ENCODE measurements at places on chromosomes 16 and 17. TPM values are rescaled to one million over a fixed set of nuclear protein-coding genes. Genes with fewer than 3 reads are reported as not detected.

DNA sequence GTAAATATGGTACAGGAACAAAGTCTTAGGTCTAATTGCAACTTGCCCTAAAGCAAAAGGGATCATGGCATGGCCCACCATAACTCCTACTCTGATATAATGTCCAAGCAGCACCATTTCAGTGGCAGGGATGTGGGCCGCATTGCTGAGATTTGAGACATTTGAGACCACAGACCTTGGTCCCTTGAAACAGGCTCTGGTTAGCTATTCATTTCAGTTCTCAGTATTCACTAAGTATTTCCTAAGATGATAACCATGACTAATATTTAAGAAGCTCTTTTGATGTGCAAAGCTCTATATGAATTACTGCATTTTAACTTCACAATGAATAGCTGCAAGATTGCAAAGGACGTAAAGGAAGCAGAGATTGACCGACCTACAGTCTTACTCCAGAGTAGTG is 471.0 kb downstream of the SHISA9 start:
- no peaks in the 10 kb centered on the region for H3K27me3 ChIP-seq
- H3K4me3 ChIP-seq = no peak overlapping the region
- DNase-seq = no peak

GRCh38 chr16:11178424-11178823 is 77.6 kb downstream of the SOCS1 start:
- no peak for DNase-seq
- H3K27ac ChIP-seq = no peak overlapping the region

Gene KRTAP4-3
- total RNA-seq = not detected

DNA sequence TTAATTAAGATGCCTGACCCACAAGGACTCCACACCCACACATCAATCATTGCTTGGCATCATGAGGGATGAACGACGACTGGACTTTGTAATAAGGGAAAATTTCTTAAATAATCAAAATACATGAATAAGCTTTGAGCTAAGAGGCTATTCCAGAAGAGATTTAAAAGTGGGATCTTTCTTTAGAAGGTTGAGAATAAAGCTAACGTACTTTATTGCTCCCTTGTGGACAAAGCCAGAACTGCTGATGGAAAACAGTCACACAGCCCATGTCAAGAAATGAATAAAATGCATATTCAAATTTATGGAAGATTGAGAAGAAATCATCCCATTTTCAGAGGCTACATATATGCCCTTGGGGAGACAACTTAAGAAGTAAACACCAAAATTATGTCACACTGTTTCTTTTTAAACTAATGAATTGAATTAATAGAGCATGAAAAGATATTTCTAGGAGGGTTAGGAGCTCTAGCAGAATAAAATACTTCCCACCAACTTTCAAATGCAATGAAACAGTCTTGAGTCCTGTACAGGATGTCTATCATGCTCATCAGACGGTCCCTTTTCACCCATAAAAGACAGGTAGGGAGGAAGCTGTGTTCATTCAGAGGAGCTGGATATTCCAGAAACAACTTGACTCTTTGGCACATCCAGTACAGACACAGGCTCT is 60.2 kb upstream of the PHOSPHO1 start:
- no peaks in the 10 kb centered on the region for H3K27me3 ChIP-seq
- no peak overlapping the region for H3K27ac ChIP-seq
- H3K36me3 ChIP-seq = peaks cover 14% of the 10 kb centered on the region
- H3K4me1 ChIP-seq = 0 out of 2 replicates have a peak, but pooled peaks cover 2% of the 10 kb centered on the region

Gene DNAH9
- not detected for total RNA-seq

DNA sequence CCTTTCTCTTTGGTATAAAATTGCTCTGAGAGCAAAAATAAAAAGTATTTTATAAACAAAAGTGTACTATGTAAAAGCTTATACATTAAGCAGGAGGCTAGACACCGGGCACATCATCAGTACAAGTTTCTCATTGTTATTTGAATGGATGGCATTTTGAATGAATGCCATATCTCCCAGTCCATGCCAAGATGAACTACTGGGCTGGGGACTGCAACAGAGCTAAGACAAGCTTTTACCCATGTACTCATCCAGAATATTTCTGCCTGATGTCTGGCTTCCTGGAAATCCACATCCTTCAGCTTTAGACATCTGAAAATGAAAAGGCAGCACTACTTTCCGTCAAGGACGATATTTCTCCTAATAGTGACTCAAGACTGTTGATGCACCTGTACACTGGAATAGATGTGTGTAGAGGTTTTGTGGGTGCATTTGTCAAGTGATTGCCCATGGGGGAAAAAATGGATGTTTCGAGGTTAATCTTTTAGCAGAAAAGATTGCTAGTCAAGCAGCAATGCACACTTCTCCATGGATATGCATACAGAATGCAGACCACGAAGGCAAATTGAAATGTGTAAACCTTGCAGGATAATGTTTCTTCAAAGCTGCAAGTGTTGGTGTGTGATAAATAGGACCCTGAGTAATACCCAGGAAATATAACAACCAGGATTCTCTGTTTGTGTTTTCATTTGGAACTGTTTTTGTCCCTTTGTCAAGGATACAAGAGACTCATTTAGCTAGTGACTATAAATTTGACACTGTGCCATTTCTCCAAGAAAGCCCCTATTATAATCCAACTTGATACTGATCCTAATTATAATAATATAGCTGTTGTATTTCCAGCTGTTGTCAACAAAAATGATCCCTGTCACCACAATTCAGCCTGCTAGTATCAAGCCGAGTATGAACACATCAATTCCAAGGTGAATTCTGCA is 173.8 kb downstream of the CDH8 start:
- no peaks in the 10 kb centered on the region for H3K27me3 ChIP-seq
- no peak overlapping the region for H3K27ac ChIP-seq

Gene G6PC3
- 43.6 TPM for total RNA-seq

DNA sequence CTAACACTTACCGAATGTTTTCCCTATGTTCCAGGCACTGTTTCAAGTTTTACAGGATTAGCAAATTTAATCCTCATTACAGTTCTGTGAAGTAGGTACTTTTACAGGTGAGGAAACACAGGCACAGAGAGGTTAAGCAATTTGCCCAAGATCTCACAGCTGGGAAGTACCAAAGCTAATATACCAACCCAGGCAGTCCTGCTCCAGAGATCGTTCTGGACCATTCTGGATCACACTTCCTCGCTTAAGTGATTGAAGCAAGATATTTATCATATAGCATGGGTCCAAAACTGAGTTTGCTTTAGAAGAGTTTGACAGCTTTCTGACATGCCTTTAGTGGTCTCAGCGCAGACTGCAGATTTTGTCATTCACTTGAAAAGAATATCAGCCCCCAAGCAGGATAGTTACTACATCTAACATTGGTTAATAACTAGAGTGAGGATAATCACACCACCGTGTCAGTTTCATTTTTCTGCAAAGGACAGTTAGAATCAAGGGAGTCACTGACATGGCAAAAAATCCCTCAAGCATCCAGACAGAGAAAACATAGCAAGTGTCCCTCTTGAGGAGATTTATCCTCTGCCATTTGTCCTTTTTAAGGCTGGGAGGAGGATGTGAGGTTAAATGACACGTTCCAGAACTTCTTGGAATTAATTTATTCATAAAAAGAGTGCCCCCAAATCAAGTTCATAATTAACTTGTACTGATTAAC is 5.1 kb downstream of the HS3ST3B1 start:
- H3K4me1 ChIP-seq = peaks cover 10% of the 10 kb centered on the region
- H3K27ac ChIP-seq = no peak overlapping the region
- DNase-seq = no peak
- H3K27me3 ChIP-seq = no peaks in the 10 kb centered on the region
- H3K4me3 ChIP-seq = no peak overlapping the region

GRCh38 chr17:49908782-49909714 is 59.9 kb upstream of the DLX4 start:
- no peaks in the 10 kb centered on the region for H3K4me1 ChIP-seq
- no peak overlapping the region for H3K27ac ChIP-seq
- H3K27me3 ChIP-seq = no peaks in the 10 kb centered on the region
- no peaks in the 10 kb centered on the region for H3K36me3 ChIP-seq
- DNase-seq = no peak
- H3K4me3 ChIP-seq = no peak overlapping the region

- no peak for DNase-seq
- H3K27ac ChIP-seq = no peak overlapping the region
- H3K4me1 ChIP-seq = no peaks in the 10 kb centered on the region
- H3K4me3 ChIP-seq = no peak overlapping the region
Measured at GRCh38 chr16:73234496-73234895, 186.6 kb upstream of the ZFHX3 start.

Gene KCNAB3
- 10.0 TPM for total RNA-seq

GRCh38 chr16:66746682-66747081 is 4.7 kb downstream of the DYNC1LI2 start:
- peaks cover 18% of the 10 kb centered on the region for H3K4me1 ChIP-seq
- H3K27ac ChIP-seq = no peak overlapping the region
- H3K4me3 ChIP-seq = no peak overlapping the region
- no peak for DNase-seq
- H3K27me3 ChIP-seq = no peaks in the 10 kb centered on the region

Gene PHKB
- total RNA-seq = 87.4 TPM

DNA sequence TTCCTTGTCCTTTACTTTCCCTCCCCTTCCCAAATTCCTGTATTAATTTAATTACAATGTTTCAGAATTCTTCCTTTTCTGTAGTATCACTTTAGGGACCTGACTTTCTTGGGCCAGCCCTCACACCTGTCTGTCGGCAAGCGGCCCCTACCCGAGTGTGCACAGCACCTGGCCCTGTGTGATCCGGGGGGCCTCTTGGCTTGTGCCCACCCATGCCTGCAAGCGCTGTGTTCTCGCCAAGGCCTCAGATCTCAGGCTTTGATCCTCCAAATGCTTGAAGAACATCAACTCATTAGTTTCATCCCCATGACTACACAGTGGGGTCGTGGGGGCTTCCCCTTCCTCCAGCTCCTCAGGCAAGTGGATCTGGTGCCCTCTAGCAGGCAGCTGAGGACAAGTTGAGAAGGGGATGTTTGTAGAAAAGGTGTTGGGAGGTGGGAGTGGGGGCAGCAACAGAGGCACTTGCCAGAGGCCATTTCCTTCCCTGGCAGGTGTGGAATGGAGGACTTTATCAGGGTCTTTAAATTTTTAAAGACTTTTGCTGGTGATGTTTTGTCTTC is 15.7 kb upstream of the CDH3 start:
- H3K27me3 ChIP-seq = no peaks in the 10 kb centered on the region
- H3K27ac ChIP-seq = no peak overlapping the region
- no peaks in the 10 kb centered on the region for H3K36me3 ChIP-seq
- DNase-seq = no peak

Gene C16orf92
- total RNA-seq = not detected

Gene PPM1E
- total RNA-seq = 0.56 TPM

Gene EVI2A
- not detected for total RNA-seq

Gene KRT36
- not detected for total RNA-seq

DNA sequence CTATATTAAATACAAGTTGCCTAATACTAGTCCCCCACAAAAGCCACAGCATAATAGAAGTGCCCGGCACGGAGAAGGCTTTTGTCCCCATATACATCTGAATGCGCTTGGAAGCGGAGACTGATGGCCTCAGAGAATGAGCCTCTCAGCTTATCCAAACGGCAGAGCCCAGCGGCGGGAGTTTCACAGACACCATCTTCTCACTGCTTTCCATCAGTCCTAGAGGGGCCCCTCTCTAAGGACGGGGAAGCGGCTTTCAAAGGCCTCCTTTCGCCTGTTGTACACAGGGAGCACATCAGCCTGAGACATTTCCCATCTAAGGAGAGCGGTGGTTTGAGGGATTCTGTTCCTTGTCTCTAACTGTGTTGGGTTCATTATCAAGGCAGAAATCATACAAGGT is 16.9 kb downstream of the NXN start:
- no peak overlapping the region for H3K27ac ChIP-seq
- H3K27me3 ChIP-seq = no peaks in the 10 kb centered on the region
- no peak for DNase-seq
- no peaks in the 10 kb centered on the region for H3K4me1 ChIP-seq
- H3K36me3 ChIP-seq = no peaks in the 10 kb centered on the region

GRCh38 chr16:71432906-71433305 is 8.9 kb downstream of the TLE7 start:
- H3K4me3 ChIP-seq = no peak overlapping the region
- H3K27ac ChIP-seq = no peak overlapping the region
- no peaks in the 10 kb centered on the region for H3K4me1 ChIP-seq
- H3K36me3 ChIP-seq = no peaks in the 10 kb centered on the region
- H3K27me3 ChIP-seq = no peaks in the 10 kb centered on the region

Gene MYH13
- total RNA-seq = not detected

Gene PRKCB
- 21.7 TPM for total RNA-seq

- no peaks in the 10 kb centered on the region for H3K4me1 ChIP-seq
- no peaks in the 10 kb centered on the region for H3K36me3 ChIP-seq
- DNase-seq = no peak
- H3K27me3 ChIP-seq = no peaks in the 10 kb centered on the region
- no peak overlapping the region for H3K27ac ChIP-seq
Measured at GRCh38 chr17:43852571-43852970, 5.6 kb downstream of the CD300LG start.

Gene PRR35
- not detected for total RNA-seq

- no peak overlapping the region for H3K27ac ChIP-seq
- H3K27me3 ChIP-seq = no peaks in the 10 kb centered on the region
- no peak overlapping the region for H3K4me3 ChIP-seq
- DNase-seq = no peak
- H3K36me3 ChIP-seq = no peaks in the 10 kb centered on the region
Measured at GRCh38 chr17:7830616-7831015, 3.4 kb upstream of the KDM6B start.

- H3K4me3 ChIP-seq = no peak overlapping the region
- H3K27ac ChIP-seq = no peak overlapping the region
- H3K27me3 ChIP-seq = no peaks in the 10 kb centered on the region
- no peak for DNase-seq
Measured at GRCh38 chr16:85436636-85437165, 176.4 kb upstream of the GSE1 start.

Gene ALOX12B
- 0.22 TPM for total RNA-seq

Gene CRYM
- total RNA-seq = 6.8 TPM

- H3K27me3 ChIP-seq = no peaks in the 10 kb centered on the region
- H3K36me3 ChIP-seq = no peaks in the 10 kb centered on the region
- DNase-seq = no peak
- H3K27ac ChIP-seq = no peak overlapping the region
- H3K4me3 ChIP-seq = no peak overlapping the region
Measured at GRCh38 chr16:17358846-17359245, 111.9 kb downstream of the XYLT1 start.

Gene BTBD17
- total RNA-seq = not detected

DNA sequence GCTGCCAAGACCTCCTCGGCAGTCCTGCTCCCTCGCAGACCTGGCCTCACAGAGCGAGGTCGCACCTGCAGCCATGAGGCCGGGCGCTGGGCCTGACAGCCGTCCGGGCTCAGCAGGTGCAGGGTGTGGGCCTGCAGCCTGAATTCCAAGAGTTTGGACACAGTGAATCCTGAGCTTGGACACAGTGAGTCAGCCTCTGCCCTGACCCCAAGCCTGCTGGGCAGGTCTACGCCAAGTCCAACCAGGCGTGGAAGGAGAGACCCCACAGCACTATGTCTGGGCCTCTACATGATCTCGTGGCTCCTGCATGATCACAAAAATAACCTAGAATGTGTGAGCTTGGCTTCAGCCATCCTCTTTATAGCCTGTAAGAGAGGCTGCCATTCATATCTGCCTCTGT is 121.0 kb downstream of the C16orf95 start:
- DNase-seq = no peak
- H3K4me3 ChIP-seq = no peak overlapping the region
- no peaks in the 10 kb centered on the region for H3K4me1 ChIP-seq
- no peaks in the 10 kb centered on the region for H3K36me3 ChIP-seq
- H3K27me3 ChIP-seq = no peaks in the 10 kb centered on the region
- H3K27ac ChIP-seq = no peak overlapping the region

Data from Karpas-422 (cell line).